ENCODE measurements at places on chromosomes 7 and 10.

DNA sequence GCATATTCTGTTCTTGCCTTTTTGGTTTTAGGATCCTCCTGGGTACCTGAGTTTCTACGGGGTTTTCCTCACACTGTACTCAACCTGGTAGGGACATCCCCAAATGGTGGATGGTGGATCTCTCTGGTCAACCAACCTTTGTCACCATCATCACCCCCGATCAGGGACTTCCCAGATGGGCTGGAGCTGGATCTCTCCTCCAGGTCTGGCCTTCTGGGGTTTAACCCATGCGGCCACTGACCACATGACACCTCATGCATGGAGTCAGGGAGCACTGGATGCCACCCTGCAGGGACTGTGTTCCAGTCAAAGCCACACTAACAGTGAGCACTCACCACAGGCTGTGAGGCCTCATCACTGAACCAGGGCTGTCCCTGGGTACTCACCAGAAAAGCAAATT, 80.0 kb downstream of the CELF2 start:
- DNase-seq: no peak

GRCh38 chr10:125087191-125087896, 73.0 kb downstream of the CTBP2 start:
- DNase-seq: no peak

- DNase-seq: no peak
Measured at GRCh38 chr10:12417331-12417730, 68.0 kb downstream of the CAMK1D start.

- no peak for DNase-seq
Measured at GRCh38 chr7:126608339-126608776, 644.4 kb downstream of the GRM8 start.

DNA sequence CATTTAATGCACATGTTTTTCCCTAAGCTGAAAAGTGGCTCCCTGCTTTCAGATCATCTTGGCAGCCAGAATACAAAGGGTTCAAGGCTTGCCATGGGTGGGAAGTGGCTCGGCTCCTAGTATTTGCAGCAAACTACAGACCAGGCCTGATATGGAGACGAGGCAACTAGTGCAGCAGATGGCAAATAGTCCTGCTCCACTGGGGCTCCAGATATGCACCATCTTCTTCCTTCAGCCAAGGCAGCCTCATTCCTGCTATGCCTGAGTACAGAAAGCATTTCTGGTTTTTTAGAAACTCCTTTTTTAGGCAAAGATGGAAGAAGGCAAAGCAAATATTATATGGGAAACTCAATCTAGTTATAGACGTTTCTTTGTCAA, 23.9 kb downstream of the LRRC4 start:
- DNase-seq: no peak

All from urinary bladder (tissue), 4 donors.